ENCODE measurements at places on chromosomes 4 and X.

- no peak for DNase-seq
Measured at GRCh38 chr4:53314252-53314651, 51.6 kb downstream of the SCFD2 start.

GRCh38 chrX:24253030-24253429, 60.8 kb downstream of the SUPT20HL2 start:
- DNase-seq = no peak

DNA sequence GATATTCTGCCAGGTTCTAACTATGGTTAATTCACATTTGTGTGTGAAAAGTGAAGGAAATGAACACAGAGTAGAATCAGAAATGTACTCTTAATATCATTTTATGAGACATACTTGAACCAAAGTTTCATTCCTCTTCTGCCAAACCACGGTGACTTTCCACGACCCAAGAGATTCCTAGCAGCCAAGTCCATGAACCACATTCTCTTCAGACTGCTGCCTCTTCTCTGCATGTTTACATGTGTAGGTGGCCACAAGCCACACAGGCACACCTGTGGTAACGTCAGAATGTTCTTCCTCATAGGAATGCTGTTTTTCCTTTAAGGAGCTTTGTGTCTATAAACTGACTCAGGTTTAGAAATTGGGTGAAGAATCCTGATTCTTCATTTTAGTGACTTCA, 1411.2 kb downstream of the RAPGEF2 start:
- DNase-seq = no peak

DNA sequence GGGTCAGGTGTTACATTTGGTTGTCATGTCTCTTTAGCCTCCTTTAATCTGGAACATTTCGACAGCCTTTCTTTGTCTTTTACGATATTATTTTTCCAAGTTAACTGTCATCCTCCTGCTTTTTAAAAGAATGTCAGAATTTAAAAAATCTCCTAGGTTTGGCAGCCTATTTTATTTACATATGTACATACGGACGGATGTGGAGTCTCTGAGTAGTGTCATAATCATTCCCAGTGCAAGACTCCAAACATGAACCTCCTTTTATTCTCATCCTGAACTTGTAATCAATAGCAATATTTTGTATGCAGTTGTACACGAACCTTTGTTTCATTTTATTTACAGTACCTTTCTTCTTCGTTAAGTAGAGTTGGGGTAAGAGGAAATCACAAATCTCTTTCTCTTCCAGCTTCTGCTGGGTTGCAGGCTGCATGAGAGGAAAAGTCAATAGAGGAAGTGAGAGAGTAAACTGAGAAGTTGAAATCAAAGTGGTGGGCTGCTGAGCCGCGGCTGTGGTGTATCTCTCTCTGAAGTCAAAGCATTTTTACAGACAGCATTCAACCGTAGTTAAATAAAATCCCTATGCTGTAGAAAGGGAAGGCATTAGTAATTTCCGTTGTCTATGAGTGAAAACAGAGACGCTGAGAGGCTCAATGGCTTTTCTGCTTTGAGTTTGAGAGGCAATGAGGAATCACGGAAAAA, 53.9 kb upstream of the RPS6KA3 start:
- DNase-seq = no peak

- no peak for DNase-seq
Measured at GRCh38 chrX:153494061-153494460, 719 bp upstream of the BGN start.

- DNase-seq = no peak
Measured at GRCh38 chr4:24007860-24008261, 118.0 kb upstream of the PPARGC1A start.

DNA sequence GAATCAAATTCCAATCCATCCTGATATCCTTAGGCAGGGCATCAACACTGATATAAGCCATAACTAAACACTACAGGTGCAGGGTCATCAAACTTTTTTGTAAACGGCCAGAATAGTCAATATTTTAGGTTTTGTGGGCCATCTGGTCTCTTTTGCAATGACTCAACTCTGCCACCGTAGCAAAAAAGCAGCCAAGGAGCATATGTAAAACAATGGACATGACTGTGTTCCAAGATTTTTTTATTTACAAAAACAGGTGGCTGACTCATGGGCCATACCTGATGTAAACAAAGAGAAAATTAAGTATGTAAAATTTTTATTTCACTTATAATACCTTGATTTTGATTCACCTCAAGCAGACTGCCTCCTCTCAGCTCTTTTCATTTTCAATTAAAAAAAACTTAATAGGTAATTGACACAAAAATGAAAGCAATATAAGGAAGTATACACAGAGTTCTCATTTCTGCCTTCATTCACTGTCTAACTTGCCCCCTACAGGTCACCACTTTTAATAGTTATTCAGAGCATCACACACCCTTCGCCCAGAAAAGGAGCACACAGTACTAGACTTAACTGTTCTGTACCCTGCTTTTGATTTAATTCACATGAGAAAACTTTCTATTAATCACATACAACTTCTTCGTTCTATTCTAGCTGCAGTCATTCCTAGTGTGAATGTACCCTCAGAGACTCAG, 35.3 kb upstream of the GPM6B start:
- no peak for DNase-seq

- no peak for DNase-seq
Measured at GRCh38 chr4:67437974-67438713, 107.2 kb downstream of the CENPC start.

DNA sequence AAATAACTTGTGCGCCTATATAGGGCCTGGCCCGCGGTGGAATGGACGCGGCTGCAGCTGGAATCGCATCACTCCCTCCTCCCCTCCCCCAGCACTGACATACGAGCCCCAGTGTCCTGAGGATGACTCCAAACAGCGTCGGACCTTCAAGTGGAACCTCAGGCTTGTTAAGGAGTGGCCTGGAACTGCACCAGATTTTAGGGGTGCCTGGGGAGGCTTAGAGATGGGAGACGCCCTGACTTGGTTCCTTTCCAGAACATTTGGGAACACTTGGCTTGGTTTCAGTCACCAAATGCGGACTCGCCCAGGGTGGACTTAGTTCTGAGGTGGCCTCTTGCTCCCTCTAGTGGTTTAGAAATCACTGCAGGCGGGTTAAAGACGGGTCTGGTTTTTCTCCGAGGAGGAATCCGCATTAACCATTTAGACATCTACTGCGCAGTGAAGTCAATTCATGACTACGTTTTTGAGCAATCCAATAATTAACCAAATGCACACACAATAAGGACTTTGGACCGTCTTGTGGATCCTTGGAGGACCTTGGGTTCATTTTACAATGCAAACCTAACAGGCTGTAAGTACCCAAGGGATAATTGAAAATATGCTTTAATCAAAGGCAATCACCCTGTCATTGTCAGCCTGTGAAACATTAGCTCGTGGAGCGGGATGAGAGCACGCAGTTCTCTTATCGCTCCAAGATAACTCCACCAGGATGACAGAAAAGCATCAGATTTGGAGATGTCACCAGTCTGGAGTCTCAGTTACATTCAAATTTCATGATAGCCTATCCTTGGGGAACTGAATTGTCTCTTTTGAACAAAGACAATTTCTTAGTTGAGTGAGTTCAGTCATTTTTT, 11.2 kb upstream of the PDGFRA start:
- DNase-seq = peak; percentile 60

- no peak for DNase-seq
Measured at GRCh38 chrX:45768666-45769236, 568.1 kb upstream of the DIPK2B start.
